ENCODE measurements at places on chromosomes 13 and 19. TPM values are rescaled to one million over a fixed set of nuclear protein-coding genes. Genes with fewer than 3 reads are reported as not detected.

The SLC25A23 gene
- 60.1 TPM for total RNA-seq

The CGB1 gene
- not detected for total RNA-seq

The KLK3 gene
- not detected for total RNA-seq

The ZSCAN4 gene
- not detected for total RNA-seq

The MEDAG gene
- total RNA-seq, result 23.9 TPM

- H3K36me3 ChIP-seq, result no peaks in the 10 kb centered on the region
- DNase-seq, result no peak
- peaks cover 19% of the 10 kb centered on the region for H3K4me1 ChIP-seq
- H3K27me3 ChIP-seq, result no peaks in the 10 kb centered on the region
- H3K4me3 ChIP-seq, result no peak overlapping the region
- H3K27ac ChIP-seq, result no peak overlapping the region
These were observed 46.4 kb downstream of the DLEU7 start for GRCh38 chr13:50797091-50797490.

DNA sequence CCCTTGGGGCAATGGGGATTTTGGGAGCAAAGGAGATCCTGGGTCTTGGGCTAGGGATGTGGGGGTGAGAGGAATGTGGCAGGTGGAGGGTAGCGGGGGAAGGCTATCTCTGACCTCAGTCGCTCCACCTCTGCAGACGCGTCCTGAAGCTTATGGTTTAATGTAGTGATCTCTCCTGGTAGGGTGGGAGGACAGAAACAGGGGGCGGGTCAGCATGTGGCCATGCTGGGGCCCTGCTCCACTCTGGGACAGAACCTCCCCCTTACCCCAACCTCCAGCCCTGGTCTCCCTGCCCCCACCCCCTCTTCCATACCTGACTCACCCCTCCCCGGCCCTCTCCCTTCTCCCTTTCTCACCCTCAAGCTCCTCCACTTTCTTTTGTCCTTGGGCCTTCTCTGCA lies 1.4 kb downstream of the BST2 start:
- H3K36me3 ChIP-seq, result peaks cover 22% of the 10 kb centered on the region
- DNase-seq, result no peak
- peak overlapping the region; percentile 61 for H3K4me3 ChIP-seq
- H3K4me1 ChIP-seq, result peaks cover 44% of the 10 kb centered on the region
- peaks cover 8% of the 10 kb centered on the region for H3K27me3 ChIP-seq

DNA sequence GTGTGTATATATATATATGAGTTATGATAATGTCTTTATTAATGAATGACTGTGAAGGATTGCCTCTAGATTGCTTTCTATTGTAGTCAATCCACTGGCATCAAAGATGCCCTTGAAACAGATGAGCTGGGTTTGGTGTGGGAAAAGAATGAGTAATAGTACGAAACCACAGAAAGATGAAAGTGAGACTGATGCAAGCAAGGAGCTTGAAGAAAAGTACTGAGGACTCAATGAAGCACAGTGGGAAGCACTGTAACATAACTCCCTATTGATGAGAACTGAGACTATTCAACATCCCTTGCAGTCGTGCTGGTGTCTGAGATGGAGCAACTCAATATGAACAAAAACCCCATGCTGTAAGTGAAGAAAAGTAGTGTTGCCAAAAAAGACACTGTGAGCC lies 1794.2 kb downstream of the SLITRK5 start:
- H3K4me3 ChIP-seq, result no peak overlapping the region
- no peak overlapping the region for H3K27ac ChIP-seq
- no peak for DNase-seq
- no peaks in the 10 kb centered on the region for H3K36me3 ChIP-seq
- no peaks in the 10 kb centered on the region for H3K27me3 ChIP-seq

DNA sequence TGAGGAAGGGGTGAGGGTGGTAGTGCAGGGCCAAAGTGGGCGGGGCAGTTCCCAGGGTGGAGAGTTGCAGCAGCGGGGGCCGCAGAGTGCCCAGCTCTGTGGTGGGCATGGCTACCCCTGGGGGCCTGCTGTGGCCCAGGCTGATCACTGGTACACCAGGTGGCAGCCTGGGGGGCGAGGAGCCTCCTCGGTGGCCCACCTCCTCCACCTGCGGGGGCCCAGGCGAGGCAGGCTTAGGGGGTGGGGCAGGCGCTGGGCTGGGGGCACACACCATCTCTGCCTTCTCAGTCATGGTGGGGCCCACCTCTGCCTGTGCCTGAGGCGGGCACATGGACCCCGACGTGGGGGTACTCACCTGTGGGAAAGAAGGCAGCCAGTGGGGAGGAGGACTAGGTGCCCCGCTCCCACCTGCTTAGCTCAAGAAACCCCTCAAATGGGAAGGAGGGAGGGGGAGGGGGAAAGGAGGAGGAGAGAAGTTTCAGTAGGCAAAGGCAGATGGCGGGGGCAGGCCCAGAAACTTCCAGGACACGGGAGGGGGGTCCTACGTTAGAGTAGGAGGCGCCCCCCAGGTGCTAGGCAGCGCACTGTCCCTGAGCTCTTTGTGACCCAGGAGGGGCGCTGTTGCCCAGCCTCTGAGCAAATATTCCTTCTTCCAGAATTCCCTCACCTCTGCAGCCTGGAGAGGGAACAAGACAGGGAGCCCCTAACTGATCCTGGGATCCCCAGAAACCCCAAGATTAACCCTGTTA lies 1.6 kb downstream of the LYL1 start:
- H3K27ac ChIP-seq, result no peak overlapping the region
- peak overlapping the region; percentile 53 for H3K4me3 ChIP-seq
- H3K27me3 ChIP-seq, result no peaks in the 10 kb centered on the region
- DNase-seq, result peak; percentile 37

DNA sequence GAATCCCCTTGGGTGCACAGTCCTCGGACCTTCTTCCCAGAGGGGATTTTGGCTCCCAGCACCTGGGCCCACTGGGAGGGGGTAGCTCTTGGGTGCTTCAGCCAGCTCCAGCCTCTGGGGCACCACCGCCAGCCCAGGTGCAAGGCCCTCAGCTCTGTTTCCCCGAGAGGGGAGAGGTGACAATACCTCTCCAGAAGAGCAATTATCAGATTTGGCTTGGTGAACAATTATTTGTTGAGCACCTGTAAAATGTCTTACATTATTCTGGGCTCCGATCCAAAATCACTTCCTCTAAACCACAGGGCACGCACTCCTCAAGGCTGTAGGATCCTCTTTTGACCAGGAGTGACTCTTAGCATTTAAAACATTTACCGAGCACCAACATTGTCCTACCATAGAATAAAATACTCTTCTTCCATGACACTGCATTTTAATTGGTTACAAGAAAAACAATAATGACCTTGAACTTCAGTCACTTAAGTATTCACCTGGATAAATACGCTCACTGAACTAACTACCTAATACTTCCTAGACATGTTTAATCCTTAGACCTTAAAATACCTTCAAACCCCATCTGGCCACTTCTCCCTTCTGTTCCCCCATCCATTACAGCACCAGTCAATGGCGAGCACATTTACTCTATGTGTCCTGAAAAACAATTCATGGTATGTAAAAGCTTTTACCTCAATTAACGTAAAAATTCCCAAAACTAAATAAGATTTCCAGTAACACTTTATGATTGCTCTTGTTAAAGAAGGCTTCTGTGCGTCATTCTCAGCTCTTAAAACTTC lies 54.8 kb downstream of the ABCC4 start:
- H3K27me3 ChIP-seq, result no peaks in the 10 kb centered on the region
- DNase-seq, result peak; percentile 39
- H3K36me3 ChIP-seq, result peaks cover 11% of the 10 kb centered on the region
- no peak overlapping the region for H3K4me3 ChIP-seq
- H3K4me1 ChIP-seq, result no peaks in the 10 kb centered on the region
- H3K27ac ChIP-seq, result no peak overlapping the region

DNA sequence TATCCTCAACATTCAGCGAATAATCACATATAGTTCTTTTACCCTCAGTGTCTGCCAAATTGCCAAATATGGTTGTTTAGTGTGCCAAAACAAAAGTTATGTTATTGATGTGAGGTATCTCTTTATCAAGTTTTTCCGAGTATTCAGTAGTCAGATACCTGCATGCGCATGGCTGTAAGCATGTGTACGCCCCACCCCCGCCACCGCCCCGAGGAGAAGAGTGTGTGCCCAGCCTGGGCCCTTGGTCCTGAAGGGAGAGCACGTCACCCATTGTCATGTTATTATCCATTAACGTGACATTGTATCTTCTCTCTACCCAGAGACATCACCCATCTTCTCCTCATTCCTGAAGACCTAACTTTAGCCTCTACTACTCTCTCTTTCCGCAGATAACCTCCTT lies 147.0 kb downstream of the SHISA2 start:
- no peak for DNase-seq
- H3K36me3 ChIP-seq, result no peaks in the 10 kb centered on the region
- H3K27ac ChIP-seq, result no peak overlapping the region

DNA sequence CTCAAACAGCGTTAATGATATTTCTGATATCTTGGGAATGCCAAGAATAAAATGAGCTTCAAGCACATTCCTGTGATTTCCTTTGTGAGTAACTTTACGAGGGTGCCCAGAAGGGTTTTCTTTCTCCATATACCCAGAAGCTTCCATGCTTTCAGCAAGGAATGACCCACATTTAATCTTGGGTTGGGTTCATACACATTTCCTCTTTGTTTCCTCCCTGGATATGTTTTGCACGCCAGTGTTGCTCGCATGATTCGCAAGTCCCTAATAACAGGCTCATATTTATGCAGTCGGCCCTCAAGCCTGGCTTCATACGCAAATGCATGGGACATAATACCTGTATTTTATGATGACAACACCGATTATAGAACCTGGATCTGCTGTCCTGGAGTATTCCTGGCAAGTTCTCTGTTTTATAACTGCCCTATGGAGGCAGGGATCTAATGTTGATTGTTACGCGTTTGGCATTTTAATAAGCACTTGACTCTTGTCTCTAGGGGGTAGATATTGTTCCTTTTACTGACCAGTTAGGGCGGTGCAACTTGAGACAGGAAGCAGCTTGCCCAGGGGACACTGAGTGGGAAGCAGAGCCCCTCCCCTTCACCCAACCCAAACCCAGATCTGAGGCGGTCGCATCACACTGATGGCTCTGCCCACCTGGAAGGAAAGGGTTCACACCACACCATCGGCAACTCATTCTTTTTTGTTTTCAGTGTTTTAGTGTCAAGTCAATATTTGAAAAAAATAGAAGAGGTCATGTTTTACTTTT lies 220.4 kb upstream of the SOX1 start:
- H3K4me1 ChIP-seq, result no peaks in the 10 kb centered on the region
- H3K4me3 ChIP-seq, result no peak overlapping the region
- H3K27me3 ChIP-seq, result peaks cover 6% of the 10 kb centered on the region

DNA sequence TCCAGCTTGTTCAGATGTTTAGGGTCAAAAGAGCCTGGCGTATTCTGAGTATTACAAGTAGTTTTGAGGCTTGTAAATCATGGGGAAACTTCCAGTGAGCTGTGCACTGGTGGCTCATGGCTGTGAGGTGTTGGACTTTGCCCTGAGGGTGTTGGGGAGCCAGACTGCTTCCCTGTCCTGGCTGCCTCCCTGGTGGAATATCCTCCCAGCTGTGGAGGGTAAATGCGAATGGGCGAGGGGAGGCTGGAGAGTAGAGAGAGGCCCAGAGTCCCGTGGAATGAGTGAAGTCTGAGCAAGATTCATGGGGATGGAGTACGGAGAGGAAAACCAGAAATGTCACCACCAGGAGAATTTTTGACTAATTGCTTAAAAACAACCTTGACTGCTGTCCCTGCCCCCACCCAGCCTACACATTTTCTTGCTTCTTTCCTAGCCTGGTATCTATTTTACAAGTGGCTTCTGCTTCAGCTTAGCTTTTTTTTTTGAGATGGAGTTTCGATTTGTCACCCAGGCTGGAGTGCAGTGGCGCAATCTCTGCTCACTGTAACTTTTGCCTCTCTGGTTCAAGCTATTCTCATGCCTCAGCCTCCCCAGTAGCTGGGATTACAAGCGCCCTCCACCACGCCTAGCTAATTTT lies 3.7 kb downstream of the SNRPA start:
- peak; percentile 76 for DNase-seq
- no peaks in the 10 kb centered on the region for H3K27me3 ChIP-seq
- H3K36me3 ChIP-seq, result peaks cover 48% of the 10 kb centered on the region
- H3K4me1 ChIP-seq, result peaks cover 30% of the 10 kb centered on the region
- no peak overlapping the region for H3K4me3 ChIP-seq

GRCh38 chr13:28618230-28618994 lies 40.5 kb upstream of the POMP start:
- H3K27ac ChIP-seq, result no peak overlapping the region
- H3K36me3 ChIP-seq, result no peaks in the 10 kb centered on the region
- H3K27me3 ChIP-seq, result peaks cover 3% of the 10 kb centered on the region
- H3K4me3 ChIP-seq, result no peak overlapping the region
- H3K4me1 ChIP-seq, result no peaks in the 10 kb centered on the region
- DNase-seq, result no peak

DNA sequence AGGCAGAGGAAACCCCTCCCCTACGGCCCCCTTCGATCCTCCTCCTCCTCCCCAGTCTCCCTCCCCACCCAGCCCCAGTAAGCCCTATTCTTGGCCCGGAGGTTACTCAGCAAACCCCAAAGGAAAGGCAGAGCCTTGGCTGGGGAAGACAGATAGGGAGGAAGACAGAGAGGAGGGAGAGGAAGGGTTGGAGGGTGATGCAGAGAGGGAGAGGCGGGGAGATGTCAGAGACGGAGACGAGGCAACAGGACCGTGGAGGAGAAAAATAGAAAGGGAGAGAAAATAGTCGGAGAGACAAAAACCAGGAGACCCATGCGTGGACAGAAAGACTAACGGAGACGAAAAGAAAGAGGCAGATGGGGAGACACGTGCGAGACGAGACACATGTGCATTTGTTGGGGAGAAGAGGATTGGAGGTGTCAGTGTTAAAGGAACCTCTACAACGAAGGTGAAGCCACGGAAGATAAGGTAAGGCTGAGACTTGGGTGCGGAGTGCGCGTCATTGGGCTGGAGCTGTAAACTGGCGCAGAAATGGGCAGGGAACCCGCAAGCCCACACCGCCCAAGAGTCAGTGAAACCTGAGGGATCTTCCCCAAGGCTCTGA lies 2.9 kb downstream of the TGFB1 start:
- peaks cover 23% of the 10 kb centered on the region for H3K36me3 ChIP-seq
- no peak for DNase-seq
- no peak overlapping the region for H3K27ac ChIP-seq
- H3K4me3 ChIP-seq, result peak overlapping the region; percentile 86

DNA sequence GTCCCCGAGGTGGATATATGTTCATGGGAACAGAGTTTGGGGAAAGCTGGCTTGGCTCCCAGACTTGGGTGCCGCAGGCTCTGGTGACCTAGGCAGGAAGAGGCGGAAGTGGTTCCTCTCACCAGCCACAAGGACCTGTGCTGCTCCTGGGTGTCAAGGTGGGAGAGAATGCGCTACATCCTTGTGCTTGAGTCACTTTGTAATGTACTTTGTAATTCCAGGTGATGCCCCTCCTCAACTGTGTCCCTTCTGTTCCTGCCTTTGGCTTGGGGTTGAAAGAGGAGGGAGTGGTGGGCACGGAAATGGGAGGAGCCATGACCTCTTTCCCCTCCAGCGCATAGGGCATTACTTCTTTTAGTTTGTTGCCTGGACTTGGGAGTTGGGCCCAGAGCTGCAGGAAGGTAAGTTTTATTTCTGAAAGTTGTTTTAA lies 10.9 kb downstream of the GARRE1 start:
- H3K36me3 ChIP-seq, result no peaks in the 10 kb centered on the region
- peak overlapping the region; percentile 0 for H3K4me3 ChIP-seq
- peaks cover 2% of the 10 kb centered on the region for H3K4me1 ChIP-seq
- H3K27me3 ChIP-seq, result no peaks in the 10 kb centered on the region
- no peak overlapping the region for H3K27ac ChIP-seq
- DNase-seq, result no peak

- no peak overlapping the region for H3K27ac ChIP-seq
- no peaks in the 10 kb centered on the region for H3K36me3 ChIP-seq
- H3K27me3 ChIP-seq, result peaks cover 11% of the 10 kb centered on the region
- DNase-seq, result peak; percentile 52
- no peaks in the 10 kb centered on the region for H3K4me1 ChIP-seq
- no peak overlapping the region for H3K4me3 ChIP-seq
These were observed 5.6 kb upstream of the SYDE1 start for GRCh38 chr19:15101479-15102082.

- peak overlapping the region; percentile 95 for H3K27ac ChIP-seq
- H3K27me3 ChIP-seq, result no peaks in the 10 kb centered on the region
- DNase-seq, result peak; percentile 78
- H3K4me1 ChIP-seq, result peaks cover 15% of the 10 kb centered on the region
- peak overlapping the region; percentile 99 for H3K4me3 ChIP-seq
These were observed 767 bp upstream of the GADD45B start for GRCh38 chr19:2475018-2475701.
